IPS DF 6.9 (cell line): ENCODE measurements at places on chromosomes 4 and X.
A peak's percentile ranks its signal among the peaks of the same experiment; 100 is the strongest.

DNA sequence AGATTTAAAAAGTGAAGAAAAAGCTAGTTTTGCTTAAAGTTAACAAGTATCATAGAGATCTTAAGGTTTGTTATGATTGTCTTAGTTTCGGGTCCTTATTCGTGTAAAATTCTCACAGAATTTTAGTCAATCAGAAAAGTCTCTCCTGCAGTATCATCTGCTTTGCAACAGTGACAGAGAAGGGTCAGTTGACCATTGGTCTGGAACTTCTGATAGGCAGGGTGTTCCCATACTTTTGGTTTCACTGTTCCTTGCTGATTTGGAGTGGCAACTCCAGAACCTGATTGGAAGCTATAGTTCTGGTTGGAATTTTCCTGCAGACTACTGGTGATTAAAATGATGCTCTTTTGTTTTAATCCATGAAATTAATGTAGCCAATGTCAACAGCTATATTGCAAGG, 1.8 kb downstream of the IL15 start:
- DNase-seq: no peak

DNA sequence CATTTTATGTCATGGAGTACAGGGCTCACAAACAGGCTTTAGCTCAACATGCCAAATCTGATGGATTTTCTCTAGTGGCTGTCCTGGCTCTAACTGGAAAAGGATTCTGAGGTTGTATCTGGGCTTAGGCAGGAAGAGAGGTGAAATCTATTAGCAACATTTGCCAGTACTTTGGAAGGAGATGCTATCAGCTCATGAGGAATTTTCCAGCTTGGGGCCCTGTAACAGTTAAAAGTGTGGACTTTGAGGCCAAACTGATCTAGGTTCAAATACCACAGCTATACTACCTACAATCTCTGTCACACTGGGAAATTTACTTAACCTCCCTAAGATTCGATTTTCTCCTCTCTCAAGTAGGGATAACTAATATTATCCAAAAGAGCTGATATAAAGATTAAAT, 119.0 kb upstream of the HCCS start:
- DNase-seq: no peak

- DNase-seq: no peak
Measured at GRCh38 chr4:82430964-82431745, 765 bp downstream of the ENOPH1 start.

- DNase-seq: no peak
Measured at GRCh38 chr4:34854451-34854850, 1389.9 kb downstream of the ARAP2 start.

DNA sequence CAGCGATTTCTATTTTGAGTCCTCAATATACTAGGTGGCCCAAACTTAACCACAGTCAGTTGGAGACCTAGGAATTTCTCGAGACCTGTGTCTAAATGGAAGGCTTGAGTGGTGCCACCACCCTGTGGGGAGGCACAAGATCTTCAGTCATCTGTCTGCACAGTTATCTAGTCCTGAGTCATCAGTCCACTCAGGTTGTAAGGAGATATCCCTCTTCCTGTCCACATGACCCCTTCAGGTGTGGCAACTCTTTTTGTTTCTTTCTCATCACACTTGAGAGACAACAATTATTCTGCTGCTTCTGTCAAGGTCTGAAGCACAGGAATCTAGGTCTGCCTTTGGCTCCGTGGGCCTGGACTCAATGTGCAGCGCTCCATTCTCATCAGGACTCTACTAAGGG, 64.4 kb upstream of the IBSP start:
- no peak for DNase-seq

- DNase-seq: peak; percentile 4
Measured at GRCh38 chr4:70531981-70532380, 13.6 kb downstream of the AMTN start.

- no peak for DNase-seq
Measured at GRCh38 chr4:120765260-120765680, 157.3 kb downstream of the PRDM5 start.

DNA sequence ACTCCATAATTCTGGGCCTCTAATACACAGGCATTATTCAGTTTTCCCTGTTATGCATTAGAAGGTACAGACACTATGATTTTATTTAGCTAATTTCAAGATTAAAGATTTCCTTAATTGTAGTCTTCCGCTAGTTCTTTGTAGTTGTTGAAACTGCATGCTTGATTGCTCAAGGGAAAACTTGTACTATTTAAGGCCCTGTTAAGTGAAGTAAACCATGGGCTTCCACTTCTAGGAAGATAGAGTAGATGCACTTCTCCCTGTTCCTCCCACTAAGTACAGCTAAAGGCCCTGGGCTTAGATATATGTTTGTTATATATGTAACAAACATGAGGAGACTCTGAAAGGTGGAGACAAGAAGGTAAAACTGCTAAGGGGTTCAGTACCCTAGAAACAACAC, 215.8 kb upstream of the LEF1 start:
- DNase-seq: no peak

GRCh38 chr4:4608214-4608537, 66.3 kb upstream of the STX18 start:
- DNase-seq: no peak

DNA sequence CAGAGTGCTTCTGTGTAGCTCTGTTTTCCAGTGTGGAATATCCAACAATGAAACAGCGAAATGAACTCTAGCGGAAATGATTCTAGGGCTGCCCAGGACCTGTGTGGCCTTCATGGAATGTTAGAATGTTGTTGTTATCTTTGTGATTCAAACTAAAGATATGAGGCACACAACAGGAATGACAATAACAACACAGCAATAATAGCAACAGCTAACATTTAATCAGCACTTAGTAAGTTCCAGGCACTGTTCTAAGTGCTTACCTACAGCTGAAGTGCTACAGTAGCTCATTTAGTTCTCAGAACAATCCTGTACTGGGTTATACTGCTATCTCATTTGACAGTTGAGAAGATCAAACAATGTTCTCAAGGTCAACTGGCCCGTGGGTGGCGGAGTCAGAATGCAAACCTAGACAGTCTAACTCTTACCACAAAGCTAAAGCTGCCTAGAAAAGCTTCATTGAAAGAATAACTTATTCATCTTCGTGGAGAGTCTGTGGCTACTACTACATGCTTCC, 63.7 kb downstream of the MAML3 start:
- DNase-seq: no peak

DNA sequence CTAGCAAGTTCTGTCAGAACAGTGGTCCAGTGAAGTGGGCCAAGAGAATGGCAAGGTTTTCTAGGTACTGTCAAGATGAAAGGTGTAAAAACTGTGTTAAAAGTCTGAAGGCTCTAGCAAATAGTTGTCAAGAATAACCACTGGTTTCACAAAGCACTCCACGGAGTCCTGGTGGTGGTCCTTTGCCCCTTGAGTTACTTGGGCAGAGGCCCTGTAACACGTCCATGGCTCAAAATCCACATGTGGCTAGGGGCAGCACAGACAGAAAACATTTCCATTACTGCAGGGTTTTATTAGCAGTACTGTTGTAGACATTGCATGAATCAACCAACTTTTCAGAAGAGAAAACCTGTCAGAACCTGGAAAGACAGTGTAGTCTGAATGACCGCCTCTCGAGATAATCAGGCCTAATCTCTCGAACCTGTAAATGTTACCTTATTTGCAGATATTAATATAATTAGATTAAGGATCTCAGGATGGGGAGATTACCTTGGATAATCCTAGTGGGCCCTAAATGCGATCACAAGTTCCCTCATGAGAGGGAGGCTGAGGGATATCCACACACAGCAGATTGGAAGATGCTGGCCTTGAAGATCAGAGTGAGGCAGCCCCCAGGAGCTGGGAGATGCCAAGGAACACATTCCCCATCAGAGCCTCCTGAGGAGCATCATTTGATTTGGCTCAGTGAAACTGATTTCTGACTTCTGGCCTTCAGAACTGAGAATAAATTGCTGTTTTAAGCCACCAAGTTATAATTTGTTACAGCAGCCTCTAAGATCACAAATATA, 34.7 kb downstream of the ERVMER34-1 start:
- DNase-seq: no peak

DNA sequence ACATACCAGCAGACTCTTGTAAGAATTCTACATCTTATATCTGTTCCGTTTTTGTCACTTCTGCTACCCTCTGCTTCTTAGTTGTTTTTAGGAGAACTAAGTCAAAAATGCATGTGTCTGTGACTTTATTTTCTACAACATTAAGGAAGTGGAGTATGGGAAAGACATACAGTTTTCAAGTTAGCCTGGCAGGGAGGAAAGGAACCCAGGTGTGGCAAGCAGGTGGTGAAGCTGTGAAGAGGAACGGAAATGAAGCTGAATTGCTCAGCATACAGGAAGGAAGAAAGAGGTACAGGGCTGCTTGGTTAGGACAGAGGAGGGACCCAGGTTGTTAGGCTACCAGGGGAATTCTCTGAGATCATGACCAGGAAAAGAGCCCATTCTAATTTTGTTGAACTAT, 9.4 kb downstream of the GPRIN3 start:
- no peak for DNase-seq
